ENCODE measurements at places on chromosomes 5 and 9.

DNA sequence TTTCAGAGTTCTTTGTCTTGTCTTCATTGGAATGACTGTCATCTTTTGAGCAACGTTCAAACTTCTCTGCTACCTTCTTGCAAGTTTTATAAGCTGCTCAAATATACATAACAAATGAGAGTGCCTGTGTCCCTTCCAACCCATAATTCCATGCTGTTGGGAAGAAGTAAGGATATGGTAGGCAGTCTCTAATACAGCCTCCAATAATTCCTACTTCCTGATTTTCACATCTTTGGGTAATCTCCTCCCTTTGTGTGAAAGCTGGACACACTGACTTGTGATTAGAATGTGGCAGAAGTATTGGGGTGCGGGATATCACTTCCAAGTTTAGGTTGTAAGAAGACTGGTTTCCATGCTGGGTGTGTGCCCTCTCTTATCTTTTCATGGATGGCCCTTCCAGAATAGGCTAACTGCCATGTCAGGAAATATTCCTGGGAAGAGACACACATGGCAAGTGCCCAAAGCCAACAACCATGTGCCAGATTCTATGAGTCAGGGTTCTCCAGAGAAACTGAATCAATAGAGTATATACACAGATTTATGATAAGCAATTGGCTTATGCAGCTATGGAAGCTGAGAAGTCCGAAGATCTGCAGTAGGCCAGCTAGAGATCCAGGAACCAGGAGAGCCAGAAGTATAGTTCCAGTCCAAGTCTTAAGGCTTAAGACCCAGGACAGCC, 531.3 kb downstream of the NTRK2 start:
- peak; percentile 15 for DNase-seq

DNA sequence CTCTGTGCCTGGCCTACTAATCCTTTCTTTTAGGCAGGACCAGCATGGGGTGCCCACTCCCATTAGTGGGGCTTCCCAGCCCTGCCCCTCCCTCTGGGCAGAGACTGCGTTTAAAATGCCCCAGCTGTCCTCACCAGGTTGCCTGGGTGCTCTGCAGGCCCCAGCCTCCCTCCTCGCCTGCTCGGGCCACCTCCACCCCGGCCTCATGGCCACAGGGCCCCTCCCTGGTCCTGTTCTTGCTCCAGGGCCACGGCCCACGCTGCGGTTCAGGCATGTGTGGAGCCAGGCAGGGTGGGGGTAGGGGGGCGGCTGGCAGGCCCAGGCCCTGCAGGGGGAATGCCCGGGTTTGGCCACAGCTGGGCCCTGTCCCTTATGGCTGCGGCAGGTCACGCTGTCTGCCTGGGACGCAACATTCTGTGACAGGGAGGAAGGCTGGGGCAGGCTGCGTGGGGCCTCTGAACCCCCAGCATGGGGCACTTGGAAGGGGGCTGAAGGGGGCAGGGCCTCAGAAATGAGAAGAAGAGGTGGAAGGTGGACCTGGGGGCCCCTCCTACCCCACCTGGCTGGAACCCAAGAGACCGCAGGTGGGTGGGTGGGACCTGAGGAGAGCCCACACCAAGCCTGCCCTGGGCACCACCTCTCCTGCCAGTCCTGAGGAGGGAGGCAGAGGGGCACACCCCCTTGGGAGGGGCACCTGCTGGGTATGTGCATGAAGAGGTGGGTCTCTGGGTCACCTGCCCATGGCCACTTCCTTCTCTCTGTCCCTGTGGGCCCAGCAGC, at the start of gene LCN12:
Gene LCN12 (plus strand): TSS at position 733 of the 780 bp plus-strand sequence. CDS start 55 bp downstream, outside the sequence.
- no peak for DNase-seq

DNA sequence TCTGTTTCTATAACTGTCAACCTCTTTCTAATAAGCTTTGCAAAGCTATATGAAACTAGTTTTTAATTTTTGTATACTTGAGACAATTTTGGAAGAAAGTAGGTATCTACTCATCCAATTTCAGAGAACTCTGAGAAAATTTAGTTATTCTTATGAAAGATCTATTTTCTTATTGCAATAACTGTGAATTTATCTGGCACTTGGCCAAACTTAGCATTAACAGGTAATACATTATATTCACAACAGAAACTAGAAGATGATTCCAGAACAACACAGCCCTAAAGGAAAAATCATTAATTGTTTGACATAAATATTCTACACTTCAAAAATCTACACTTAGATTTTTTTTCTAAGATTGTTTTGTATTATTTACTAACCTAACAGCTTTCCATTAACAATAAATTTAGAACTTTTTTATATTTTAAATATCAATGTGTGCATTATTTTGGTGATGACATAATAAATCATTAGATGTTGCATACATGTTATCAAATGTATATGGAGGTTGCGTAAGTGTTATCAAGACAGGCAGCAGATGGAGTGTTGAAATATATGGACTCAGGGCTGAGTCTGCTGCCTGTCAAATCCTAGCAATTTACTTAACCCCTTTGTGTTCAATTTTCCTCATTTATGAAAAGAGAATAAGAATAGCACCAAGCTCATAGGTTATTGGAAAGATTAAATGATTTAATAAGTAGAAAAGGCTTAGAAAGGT, 141.8 kb downstream of the MUSK start:
- DNase-seq, result no peak

GRCh38 chr5:59829922-59830321, 63.6 kb downstream of the PDE4D start:
- DNase-seq, result no peak
